ENCODE measurements at places on chromosomes 16 and 17.

- no peak for DNase-seq
Measured at GRCh38 chr16:83113317-83113716, 486.5 kb downstream of the CDH13 start.

- no peak for DNase-seq
Measured at GRCh38 chr16:76800196-76800595, 390.8 kb upstream of the MON1B start.

DNA sequence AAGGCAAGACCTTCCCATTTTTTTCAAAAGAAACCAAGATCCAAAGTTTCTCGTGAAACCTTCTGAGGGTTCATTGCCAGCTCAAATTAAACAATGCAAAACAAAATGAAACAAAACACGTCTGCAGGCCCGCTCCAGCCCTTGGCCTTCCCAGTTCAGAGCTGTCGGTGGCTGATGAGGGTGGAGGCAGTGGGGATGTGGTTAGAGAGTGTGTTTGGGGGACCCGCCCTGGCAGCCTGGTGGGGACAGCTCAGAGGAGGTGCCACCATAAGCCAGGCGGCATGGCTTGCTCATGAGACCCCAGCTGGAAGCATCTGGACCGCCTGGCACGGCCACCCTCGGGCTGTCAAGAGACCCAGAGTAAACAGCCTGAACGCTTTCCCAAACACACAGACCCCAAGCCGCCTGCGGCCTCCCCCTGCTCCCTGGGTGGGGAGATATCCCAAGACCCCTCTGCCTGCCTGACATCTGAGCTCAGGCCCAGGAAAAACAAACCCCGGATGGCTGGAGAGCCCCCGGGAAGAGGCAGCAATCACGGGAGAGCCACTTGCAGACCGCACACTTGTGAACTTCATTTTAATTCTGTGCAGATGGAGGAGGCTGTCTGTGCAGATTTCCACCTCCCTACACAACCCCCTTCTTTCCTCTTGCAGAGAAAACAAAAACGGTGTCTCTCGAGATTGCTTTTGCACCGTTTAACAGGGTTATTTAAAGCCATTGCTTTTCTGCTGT is 35.4 kb upstream of the LITAF start:
- no peak for DNase-seq

GRCh38 chr17:69427486-69428197 is 13.1 kb downstream of the MAP2K6 start:
- DNase-seq, result no peak

GRCh38 chr16:58815181-58815888 is 81.2 kb upstream of the GOT2 start:
- DNase-seq, result no peak

DNA sequence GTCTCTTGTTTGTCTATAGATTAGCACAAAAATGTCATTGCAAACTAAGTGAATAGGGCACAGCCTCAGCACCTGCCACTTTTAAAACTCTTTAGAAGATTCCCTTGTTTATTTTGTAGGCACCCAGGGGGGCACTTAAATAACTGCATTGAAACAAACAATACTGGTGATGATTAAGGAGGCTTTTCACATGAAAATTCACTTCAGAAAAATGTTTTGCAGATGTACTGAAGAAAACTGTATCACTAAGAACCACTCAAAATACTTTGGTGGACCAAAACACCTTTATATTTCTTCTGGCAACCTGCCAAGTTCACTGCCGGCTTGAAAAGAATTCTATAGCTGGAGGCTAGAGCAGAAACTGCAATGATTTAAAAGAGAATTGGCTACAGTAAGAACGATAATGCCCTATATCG is 281.5 kb downstream of the TOX3 start:
- DNase-seq, result no peak

- no peak for DNase-seq
Measured at GRCh38 chr16:83271970-83272575, 535.7 kb upstream of the HSBP1 start.

DNA sequence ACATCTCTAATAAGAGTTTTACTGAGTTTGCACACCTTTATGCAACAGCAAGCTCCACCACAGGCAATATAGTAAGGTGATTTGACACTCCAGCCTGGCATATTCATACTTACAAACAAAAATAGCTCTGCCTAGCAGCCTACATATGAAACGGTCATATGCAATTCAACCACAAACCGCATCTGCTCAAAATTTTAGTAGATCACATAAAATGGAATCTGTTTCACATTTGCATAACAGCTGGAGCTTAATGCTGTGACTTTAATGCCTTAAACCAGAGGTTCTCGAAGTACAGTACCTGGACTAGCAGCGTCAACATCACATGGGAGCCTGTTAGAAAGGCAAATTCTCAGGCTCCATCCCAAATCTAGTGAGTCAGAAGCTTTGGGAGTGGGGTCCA is 578.4 kb downstream of the CDH11 start:
- no peak for DNase-seq

- no peak for DNase-seq
Measured at GRCh38 chr17:11241611-11242226, 706 bp downstream of the SHISA6 start.

GRCh38 chr17:33234930-33235685 is 58.0 kb downstream of the ASIC2 start:
- no peak for DNase-seq

DNA sequence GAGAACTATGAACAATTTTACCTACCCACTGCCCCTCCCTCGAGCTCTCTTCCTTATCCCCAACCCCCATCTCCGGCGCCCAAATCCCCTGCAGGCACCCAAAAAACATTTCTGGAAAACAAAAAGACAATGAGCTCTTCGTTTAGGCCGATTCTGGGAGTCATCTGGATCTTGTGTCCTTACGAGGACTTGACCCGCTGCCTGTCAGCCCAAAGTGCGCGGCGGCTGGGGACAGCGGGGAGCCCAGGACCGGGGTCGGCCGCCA is 524 bp downstream of the STRADA start:
- no peak for DNase-seq

- no peak for DNase-seq
Measured at GRCh38 chr17:34771891-34772290, 189.4 kb downstream of the CCT6B start.

DNA sequence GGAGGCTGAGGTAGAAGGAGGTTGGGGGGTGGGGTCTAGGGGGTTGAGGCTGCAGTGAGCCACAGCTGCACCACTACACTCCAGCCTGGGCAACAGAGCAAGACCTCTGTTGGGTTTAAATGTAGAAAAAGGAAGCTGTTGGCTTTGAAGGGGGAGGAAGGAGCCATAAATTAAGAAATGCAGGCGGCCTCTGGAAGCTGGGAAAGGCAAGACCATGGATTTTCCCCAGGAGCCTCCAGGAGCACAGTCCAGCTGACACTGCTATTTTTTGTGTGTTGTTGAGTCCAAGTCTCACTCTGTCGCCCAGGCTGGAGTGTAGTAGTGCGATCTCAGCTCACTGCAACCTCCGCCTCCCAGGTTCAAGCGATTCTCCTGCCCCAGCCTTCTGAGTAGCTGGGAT is 15.9 kb downstream of the LITAF start:
- DNase-seq, result no peak

DNA sequence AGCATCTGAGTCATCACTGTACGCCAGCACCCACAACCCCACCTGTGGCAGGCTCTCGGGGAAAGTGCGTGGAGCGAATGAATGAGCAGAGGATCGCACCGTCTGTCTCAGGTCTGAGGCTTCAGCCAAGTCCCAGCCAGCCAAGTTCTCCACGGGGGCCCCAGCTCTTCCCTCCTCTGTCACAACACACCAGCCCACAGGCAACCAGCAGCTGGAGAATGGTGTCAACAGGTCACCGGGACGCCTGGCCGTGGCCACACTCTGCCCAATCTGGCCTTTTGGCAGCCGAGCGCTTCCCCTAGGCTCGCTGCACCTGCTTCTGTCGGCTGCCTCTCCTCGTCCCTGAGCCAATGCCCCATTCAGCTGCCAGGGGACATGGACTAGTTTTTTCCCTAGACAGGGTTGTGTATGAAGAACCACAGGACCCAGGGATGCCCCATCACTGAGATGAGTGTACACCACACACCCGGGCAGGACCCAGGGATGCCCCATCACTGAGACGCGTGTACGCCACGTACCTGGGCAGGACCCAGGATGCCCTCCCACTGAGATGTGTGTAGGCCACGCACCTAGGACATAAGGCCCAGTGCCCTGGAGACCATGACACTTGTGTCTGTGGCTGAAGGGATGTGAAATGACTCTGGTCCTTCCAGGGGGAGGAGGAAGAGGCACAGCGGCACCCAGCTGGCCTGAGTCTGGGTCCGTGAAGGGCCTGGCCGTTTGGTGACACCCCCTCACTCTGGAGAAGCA is 52.8 kb downstream of the ABR start:
- no peak for DNase-seq

- DNase-seq, result no peak
Measured at GRCh38 chr17:79034931-79035485, 11.0 kb downstream of the C1QTNF1 start.

DNA sequence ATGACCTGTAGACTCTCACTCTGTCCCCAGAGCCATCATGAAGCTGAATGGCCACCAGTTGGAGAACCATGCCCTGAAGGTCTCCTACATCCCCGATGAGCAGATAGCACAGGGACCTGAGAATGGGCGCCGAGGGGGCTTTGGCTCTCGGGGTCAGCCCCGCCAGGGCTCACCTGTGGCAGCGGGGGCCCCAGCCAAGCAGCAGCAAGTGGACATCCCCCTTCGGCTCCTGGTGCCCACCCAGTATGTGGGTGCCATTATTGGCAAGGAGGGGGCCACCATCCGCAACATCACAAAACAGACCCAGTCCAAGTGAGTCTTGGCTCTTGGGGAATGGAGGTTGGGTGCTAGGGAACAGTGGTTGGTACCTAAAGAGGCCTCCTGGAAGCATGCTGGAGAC is 41.0 kb downstream of the IGF2BP1 start:
- no peak for DNase-seq

- DNase-seq, result no peak
Measured at GRCh38 chr17:49358641-49359247, 3.3 kb downstream of the ZNF652 start.

DNA sequence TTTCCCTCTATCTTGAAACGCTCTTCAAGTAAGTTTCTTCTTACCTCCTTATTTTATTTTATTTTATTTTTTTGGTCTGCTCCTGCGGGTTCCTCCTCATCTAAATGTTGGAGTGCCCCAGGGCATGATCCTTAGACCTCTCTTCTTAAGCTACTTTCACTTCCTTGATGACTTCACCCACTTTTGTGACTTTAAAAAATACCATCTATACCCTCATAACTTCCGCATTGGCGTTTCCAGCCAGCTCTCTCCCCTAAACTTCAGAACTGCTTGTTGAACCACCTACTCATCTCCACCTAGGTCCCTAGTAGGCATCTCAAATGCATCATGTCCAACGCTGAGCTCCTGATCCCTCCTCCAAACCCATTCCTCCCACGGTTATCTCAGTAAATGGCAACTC is 51.4 kb upstream of the NFAT5 start:
- no peak for DNase-seq

- no peak for DNase-seq
Measured at GRCh38 chr17:74345433-74346241, 16.0 kb downstream of the BTBD17 start.

DNA sequence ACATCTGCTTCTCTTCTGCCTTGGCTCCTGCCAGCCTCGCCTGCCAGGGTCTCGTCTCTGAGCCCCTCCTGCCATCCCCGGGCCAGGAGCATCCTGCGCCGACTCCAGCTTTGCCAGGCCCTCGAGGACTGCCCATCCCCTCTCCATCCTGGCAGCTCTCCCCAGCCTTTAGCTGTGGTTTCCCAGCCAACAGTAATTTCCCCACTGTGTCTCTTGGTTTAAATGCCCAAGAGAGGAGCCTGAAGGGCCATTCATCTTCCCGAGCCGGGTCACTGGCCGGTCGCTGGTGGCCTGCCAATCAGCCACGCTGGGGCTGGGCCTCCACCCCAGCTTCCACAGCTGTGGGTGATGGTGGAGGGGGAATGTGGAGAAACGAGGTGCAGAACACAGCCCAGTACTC is 47.8 kb downstream of the MRC2 start:
- DNase-seq, result no peak

DNA sequence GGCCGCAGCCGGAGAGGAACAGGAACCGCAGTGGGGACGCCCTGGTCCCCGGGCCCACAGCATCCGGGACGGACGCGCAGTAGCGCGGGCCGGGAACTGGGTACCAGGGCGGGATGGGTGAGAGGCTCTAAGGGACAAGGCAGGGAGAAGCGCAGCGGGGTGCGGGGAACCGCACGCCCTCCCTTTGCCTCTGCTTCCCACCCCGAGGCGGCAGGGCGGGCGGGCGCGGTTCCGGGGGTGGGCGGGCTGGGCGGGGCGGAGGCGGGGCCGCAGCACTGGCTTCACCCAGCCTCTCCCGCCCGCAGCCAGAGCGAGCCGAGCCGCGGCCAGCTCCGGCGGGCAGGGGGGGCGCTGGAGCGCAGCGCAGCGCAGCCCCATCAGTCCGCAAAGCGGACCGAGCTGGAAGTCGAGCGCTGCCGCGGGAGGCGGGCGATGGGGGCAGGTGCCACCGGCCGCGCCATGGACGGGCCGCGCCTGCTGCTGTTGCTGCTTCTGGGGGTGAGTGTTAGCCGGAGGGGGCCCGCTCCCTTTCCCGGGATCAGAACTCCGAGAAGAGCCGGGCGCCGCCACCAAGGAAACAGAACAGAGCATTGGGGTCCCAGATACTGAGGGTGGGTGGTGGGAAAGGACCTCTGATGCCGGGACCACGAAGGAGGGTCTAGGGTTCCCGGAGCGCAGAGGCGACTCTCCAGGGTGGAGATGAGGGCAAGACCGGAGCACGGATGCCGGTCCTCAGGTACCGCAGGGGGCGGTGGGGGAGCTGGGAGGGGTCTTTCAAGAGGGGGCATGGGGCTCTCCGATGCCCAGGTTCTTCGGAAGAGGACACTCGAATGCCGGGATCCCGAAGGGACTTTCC is at the start of gene NGFR:
Gene NGFR (plus strand): TSS at position 308 of the 856 bp plus-strand sequence. CDS start 125 bp downstream, at position 433.
- peak; percentile 60 for DNase-seq

DNA sequence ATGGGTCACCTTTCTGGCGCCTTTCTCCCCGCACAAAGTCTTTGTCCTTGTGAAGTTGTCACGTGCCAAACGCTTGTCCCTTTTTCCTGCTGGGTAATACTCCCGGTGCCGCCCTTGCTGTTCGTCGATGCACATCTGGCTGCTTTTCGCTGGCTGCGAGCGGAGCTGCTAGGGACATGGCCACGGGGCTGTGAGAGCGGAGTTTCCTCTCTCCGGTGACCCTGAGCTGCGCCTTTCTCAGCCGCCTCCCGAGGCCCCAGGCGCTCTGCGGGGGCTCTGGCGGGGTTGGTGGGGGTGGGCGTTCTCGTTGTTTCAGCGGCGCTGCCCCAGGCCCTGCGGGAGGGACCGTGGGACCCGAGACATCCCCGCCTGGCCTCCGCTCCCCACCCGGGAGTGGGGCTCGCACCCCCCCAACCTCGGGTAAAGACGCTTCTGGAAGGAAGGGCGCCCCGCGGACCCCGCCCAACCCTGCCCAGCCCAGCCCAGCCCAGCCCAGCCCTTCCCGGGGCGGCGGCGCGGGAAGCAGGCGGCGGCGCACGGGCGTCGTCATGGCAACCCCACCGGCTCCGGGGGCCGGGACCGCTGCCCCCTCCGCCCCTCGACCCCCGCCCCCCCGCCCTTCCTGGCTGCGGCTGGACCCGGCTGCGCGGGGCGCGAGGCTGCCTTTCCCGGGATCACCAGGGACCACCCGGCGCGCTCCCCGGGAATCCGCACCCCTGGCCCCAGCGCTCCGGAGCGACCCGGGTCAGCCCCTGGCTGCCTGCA is 12.3 kb downstream of the CHMP6 start:
- DNase-seq, result no peak

Measured in CMK (cell line).